CD14-positive monocyte (primary cell): ENCODE measurements at places on chromosomes 1 and 21.
A peak's percentile ranks its signal among the peaks of the same experiment; 100 is the strongest.

GRCh38 chr1:169809370-169810095 is 14.8 kb upstream of the METTL18 start:
- no peaks in the 10 kb centered on the region for H3K4me1 ChIP-seq
- DNase-seq = peak; percentile 27
- H3K4me3 ChIP-seq = no peak overlapping the region
- H3K27me3 ChIP-seq = no peaks in the 10 kb centered on the region

DNA sequence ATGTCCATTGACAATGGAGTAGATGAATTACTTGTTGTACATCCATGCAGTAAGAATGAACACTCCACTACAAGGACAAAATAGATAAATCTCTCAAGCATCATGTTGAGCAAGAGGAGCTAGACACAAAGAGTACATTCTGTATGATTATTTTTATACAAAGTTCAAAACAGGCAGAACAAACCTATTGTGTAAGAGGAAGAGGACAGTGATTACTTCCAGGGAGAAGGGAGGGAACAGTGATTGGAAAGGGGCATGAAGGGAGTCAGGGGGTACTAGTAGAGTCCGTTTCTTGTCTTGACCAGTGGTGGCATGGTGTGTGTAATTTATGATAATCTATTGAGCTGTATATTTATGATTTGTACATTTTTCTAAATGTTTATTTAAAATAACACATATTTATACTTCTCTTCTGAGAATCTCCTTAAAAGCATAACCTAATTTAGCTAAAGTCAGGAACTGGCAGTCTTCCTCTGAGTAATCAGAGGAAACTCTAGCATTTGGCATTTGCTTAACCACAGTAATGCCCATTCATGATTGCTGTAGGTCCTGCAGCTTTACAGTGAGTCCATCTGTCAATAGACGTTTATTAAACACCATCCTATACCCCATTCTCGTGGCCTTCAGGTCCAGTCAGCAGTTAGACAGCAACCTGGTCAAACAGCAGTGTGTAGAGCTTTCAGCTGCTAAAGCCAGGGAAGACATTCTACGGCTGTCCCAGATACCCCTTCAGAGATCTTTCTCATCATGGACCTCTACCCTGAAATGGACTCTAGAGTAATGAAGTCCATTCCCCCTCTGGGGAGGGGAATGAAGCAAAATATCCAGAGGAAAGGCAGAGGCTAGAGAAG is 114.1 kb upstream of the GALNT2 start:
- no peak overlapping the region for H3K27ac ChIP-seq
- no peaks in the 10 kb centered on the region for H3K4me1 ChIP-seq
- no peaks in the 10 kb centered on the region for H3K36me3 ChIP-seq
- no peak for DNase-seq
- no peak overlapping the region for H3K4me3 ChIP-seq

DNA sequence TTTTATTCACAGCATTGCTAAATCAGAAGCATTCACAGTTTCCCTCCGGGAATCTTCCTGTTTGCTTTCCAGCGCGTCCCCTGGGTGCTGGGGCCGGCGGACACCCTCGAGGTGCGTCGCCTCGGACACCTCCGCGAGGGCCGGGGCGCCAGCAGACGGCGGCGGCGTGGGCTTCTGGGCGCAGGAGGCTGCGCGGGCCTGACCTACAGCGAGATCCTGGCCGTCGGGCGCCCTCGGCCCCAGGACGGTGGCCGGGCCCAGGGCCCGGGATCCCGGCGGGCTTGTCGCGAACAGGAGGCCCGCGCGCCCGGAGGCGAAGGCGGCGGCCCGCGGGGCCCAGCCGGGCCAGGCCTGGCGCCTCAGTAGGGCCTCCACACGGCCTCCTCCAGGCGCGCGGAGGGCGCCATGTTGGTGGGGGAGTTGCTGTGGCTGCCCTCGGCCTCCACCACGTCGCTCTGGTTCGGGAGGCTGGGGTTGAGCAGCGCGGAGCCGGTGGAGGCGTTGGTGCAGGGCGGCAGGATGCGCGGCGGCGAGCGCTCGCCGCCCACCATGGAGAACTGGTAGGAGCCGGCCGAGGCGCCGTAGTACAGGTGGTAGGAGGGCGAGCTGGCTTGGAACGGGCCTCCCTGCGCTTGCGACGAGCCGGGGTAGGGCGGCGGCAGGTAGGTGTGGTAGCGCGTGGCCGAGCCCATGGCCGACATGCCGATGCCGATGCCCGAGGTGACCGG is 123.1 kb downstream of the CLIC6 start:
- no peaks in the 10 kb centered on the region for H3K27me3 ChIP-seq

DNA sequence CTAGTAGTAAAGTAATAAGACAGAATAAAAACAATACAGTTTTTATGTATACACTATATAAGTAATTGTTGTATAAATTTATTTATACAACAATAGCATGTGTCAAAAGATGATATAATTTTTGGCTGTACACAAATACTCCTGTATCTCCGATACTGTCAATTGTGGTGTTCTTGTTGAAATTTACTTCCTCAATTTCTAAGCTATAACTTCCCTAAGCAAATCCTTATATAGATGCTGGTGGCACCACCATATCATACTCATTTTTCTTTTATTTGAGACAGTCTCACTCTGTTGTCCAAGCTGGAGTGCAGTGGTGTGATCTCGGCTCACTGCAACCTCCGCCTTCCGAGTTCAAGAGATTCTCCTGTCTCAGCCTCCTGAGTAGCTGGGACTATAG is 141.0 kb upstream of the HP1BP3 start:
- H3K36me3 ChIP-seq = peaks cover 21% of the 10 kb centered on the region
- no peaks in the 10 kb centered on the region for H3K27me3 ChIP-seq
- peaks cover 4% of the 10 kb centered on the region for H3K4me1 ChIP-seq
- H3K27ac ChIP-seq = no peak overlapping the region
- DNase-seq = peak; percentile 2

DNA sequence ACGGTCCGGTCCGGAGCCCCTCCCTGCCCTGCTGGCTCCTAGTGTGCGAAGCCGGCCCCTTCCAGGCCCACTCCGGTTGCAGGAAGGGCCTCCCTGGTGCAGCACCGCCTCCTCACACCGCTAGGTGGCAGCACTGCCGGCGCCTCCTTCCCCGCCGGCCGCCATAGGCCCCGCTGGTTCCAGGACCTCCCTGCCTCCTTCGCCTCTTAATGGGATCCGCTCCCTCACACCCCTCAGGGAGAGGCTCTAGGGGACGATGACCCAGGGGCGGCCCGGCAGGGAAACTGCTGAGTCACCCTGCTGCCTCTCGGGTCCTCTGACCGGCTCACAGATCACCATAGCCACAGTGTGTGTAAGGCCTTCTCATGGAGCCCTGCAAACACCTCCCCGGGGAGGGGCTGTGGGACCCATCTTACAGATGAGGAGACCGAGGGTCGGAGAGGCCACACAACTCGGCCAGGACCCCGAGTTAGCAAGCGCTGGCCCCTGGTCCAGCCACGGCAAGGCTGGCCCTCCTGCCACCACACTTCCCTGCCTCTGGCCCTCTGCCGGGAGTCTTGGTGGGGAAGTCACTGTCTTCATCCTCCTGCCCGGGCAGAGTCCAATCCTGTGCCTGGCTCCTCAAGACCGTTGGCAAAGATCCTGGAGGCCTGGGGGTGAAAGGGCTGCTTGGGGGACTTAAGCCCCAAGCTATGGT is 1.6 kb upstream of the AJAP1 start:
- DNase-seq = no peak
- H3K27ac ChIP-seq = no peak overlapping the region
- peaks cover 56% of the 10 kb centered on the region for H3K27me3 ChIP-seq
- H3K4me1 ChIP-seq = no peaks in the 10 kb centered on the region
- H3K4me3 ChIP-seq = no peak overlapping the region

GRCh38 chr1:152148981-152149380 is 10.0 kb downstream of the RPTN start:
- no peak for DNase-seq
- H3K36me3 ChIP-seq = no peaks in the 10 kb centered on the region
- H3K27me3 ChIP-seq = no peaks in the 10 kb centered on the region
- H3K27ac ChIP-seq = no peak overlapping the region

DNA sequence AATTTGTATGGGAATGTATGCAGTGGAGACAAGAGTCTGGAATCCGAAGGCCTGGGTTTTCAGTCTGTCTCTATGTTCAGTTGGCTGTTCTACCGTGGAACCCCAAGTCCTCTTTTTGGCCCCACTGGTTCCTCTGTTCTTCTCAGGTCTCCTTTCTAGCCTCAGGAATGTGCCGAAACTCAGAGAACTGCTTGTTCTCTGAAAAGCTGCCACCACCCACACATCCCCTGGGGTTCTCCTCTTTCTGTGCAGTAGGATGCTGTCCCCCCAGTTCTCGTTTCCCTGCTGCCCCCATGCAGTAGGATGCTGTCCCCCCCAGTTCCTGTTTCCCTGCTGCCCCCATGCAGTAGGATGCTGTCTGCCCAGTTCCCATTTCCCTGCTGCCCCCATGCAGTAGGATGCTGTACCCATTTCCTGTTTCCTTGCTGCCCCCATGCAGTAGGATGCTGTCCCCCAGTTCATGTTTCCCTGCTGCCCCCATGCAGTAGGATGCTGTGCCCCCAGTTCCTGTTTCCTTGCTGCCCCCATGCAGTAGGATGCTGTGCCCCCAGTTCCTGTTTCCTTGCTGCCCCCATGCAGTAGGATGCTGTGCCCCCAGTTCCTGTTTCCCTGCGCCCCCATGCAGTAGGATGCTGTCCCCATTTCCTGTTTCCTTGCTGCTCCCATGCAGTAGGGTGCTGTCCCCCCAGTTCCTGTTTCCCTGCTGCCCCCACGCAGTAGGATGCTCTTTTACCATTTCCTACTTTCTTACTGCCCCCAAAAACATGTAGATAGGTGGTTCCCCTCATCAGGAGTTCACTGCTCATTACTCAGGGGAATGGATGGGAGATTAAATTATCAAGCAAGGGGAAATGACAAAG is 35.3 kb downstream of the OPTC start:
- DNase-seq = peak; percentile 39
- no peak overlapping the region for H3K4me3 ChIP-seq
- no peaks in the 10 kb centered on the region for H3K36me3 ChIP-seq
- no peak overlapping the region for H3K27ac ChIP-seq

DNA sequence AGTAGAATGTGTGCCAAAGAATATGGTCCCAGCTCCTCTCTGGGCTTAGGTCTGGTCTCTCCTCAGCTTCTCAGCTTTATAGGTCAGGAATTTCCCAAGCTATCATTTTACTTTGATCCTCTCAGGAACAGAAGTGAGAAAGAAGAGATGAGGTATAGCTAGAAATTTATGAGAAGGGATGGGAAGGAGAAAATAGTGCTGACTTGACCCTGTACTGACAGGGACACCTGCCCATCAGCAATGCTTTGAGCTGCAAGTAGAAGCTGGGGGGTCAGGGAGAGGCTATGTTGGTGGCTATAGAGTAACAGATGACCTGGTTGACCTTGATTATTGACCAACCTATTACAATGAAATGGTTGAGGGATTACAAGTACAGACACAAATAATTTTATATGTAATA is 75.0 kb downstream of the XCL2 start:
- peaks cover 21% of the 10 kb centered on the region for H3K4me1 ChIP-seq
- DNase-seq = no peak
- H3K27me3 ChIP-seq = no peaks in the 10 kb centered on the region
- no peaks in the 10 kb centered on the region for H3K36me3 ChIP-seq

DNA sequence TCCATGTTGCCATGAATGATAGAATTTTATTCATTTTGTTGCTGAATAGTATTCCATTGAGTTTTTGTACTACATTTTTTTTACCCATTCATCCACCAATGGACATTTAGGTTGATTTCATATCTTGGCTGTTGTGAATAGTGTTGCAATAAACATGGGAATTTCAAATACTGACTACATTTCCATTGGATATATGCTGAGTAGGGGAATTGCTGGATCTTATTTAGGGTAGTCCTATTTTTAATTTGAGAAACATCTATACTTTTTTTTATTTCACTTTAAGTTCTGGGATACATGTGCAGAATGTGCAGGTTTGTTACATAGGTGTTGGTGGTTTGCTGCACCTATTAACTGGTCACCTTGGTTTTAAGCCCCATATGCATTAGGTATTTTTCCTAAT is 38.8 kb upstream of the TNFSF4 start:
- H3K36me3 ChIP-seq = no peaks in the 10 kb centered on the region
- no peak for DNase-seq
- no peak overlapping the region for H3K4me3 ChIP-seq
- no peak overlapping the region for H3K27ac ChIP-seq
- no peaks in the 10 kb centered on the region for H3K4me1 ChIP-seq
